Daoy (cell line): ENCODE measurements at places on chromosomes 2 and 18. TPM values are rescaled to one million over a fixed set of nuclear protein-coding genes. Genes with fewer than 3 reads are reported as not detected.

The NEU4 gene
- total RNA-seq = not detected in 2 replicates

The B4GALT6 gene
- 5.8 and 6.0 TPM in 2 replicates for total RNA-seq

The OTOF gene
- not detected in 2 replicates for total RNA-seq

The SCG2 gene
- 0.95 and 3.0 TPM in 2 replicates for total RNA-seq

The IGFBP2 gene
- total RNA-seq = 14.9 and 17.2 TPM in 2 replicates

The CD28 gene
- not detected in 2 replicates for total RNA-seq

The CCDC68 gene
- 0.18 and 3.5 TPM in 2 replicates for total RNA-seq

GRCh38 chr2:233221378-233222063 lies 30.0 kb upstream of the ATG16L1 start:
- no peak for DNase-seq

GRCh38 chr2:140178234-140178633 lies 1398.0 kb upstream of the NXPH2 start:
- no peak for DNase-seq

GRCh38 chr2:240405133-240405532 lies 30.3 kb upstream of the GPC1 start:
- DNase-seq = no peak

GRCh38 chr2:101998556-101998895 lies 6.8 kb downstream of the IL1R2 start:
- DNase-seq = no peak

DNA sequence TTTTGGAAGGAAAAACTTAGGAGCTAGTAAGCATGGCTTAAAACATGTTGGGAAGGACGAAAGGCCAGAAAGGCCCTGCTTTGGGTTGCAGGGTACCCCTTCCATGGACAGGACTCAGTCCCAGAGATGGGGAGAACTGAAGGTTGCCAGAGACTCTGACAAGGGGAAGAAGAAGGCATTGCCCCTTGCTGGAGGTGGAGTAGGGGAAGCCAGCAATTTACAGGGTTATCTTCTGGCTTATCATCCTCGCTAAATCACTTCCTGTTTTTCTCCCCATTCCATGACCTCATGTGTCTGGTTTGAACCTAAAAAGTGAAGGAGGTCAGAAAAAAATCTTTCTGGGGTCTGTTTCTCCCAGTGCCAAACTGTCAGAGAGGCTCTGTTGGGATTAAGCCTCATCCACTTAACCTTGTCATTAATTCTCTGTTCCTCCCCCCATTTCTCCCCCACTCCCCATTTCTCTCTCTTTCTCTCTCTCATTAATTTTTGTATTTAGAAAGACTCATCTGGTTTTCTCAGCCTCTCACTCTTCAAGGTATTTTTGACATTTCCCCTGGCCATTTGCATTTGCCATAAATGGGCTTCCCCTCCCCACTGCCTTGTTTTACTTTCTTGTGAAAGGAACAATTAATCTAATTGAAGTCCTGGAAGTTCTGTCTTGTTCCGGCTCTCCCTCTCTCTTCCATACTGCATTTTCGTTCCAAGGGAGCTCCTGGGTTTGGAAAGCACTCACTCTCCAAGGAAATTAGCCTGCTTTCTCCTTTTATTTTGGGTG lies 17.4 kb downstream of the NRP2 start:
- no peak for DNase-seq

DNA sequence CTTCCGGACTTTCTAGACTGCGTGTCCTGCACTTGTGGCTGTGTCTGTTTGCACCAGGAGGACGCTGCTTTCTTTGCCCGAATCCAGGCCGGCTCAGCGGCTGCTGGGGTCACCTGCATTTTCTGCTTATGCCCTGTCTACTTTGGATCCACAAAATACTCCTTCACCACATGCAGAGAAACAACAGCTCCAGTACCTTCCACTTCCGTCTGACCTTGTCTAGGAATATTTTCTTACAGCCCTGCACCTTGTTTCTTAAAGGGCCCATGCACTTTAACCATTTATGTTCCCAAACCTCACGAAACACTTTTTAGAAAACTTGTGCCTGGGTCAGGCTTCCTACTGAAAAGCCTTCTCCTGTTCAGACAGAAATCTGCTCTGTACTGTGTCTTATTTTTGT lies 129.4 kb upstream of the NCK2 start:
- DNase-seq = no peak

DNA sequence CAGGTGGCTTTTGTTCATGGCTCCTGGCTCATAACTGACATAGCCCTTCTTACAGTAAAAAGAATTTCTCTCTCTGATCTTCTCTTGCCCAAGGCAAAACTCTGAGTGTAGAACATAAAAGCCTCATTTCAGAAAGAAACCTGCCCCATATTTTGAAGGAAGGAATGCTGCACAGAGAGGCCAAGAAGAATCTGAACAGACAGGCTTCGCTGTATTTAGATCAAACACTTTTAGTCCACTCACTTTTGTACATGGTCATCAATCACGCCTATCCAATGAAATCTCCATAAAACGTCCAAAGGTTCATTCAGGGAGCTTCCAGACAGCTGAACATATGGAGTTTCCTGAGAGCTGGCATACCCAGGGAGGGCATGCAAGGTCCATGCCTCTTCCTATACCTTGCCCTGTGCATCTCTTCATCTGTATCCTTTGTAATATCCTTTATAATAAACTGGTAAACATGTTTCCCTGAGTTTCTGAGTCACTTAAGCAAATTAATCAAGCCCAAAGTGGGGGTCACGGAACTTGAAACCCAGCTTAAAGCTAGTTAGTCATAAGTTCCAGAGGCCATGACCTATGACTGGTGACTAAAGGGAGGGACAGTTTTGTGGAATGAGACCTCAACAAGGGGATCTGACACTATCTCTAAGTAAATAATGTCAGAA lies 62.5 kb upstream of the TMEM247 start:
- DNase-seq = no peak

GRCh38 chr2:24892928-24893327 lies 27.1 kb downstream of the ADCY3 start:
- DNase-seq = no peak

GRCh38 chr2:210086930-210087329 lies 84.3 kb downstream of the KANSL1L start:
- no peak for DNase-seq

- no peak for DNase-seq
These were observed 381.7 kb downstream of the NUP35 start for GRCh38 chr2:183505911-183506310.
